ENCODE measurements at places on chromosomes 6 and 20. TPM values are rescaled to one million over a fixed set of nuclear protein-coding genes. Genes with fewer than 3 reads are reported as not detected.

DNA sequence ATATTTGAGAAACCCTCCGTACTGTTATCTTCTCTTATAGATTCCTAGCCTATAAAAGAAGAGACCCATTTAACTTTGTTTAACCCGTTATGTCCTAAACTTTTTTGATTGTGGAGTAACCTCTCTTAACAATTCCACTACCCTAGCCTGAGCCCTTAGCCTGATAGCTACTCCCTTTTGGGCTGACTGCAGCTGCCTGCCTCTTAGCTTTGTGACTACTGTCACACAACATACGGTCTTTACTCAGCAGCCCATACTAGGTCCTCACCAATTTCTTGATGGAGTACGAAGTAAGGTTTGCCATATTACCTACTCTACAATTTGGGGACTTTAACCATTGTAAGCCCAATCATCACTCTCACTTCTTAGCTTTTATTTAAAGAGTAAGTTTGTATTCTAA lies 72.7 kb downstream of the QRSL1 start:
- DNase-seq: no peak

DNA sequence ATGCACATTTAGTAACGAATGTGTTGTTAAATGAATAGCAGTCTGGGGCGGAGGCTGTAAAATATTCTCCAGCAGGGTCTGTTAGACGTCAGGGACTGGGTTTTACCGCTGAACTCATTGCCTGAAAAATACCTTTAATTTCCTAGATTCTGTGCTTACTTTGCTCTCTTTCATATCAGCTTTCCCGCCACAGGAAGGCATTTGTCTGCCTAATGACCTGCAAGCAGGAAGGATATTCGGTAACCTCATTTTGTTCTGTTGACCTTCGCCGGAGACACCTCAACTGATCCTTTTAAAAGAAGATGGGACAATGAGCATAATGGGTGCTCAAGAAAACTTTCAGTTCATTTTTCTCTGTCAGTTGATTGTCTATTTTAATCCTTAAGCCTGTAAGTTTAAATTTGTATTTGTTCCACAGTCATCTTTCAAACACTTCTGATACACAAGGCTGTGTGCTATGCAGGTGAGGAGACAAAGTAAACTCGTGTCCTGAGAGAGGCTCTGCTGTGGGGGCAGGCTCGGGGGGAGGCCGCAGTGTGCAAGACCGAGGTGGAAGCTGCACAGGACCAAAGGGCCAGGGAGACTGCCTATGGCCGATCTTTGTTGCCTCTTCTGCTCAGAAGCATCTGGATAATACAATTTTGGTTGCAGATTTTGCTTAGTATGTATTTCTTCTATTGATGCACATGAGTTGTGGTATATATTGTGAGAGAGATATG lies 27.4 kb upstream of the SIM1 start:
- DNase-seq: no peak

DNA sequence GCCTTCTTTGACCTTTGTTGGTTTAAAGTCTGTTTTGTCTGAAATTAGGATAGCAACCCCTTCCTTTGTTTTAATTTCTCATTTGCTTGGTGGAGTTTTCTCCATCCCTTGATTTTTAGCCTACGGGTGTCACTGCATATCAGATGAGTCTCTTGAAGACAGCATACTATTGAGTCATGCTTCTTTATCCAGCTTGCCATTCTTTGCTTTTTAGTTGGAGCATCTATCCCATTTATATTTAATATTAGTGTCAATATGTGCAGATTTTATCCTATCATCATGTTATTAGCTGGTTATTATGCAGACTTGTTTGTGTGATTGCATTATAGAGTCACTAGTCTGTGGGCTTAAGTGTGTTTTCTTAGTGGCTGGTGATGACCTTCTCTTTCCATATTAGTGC lies 622.2 kb downstream of the MMUT start:
- no peak for DNase-seq

Gene FAM162B
- total RNA-seq: 3.2 TPM

Gene TAF4
- total RNA-seq: 1.4 TPM

Gene LGSN
- total RNA-seq: not detected

DNA sequence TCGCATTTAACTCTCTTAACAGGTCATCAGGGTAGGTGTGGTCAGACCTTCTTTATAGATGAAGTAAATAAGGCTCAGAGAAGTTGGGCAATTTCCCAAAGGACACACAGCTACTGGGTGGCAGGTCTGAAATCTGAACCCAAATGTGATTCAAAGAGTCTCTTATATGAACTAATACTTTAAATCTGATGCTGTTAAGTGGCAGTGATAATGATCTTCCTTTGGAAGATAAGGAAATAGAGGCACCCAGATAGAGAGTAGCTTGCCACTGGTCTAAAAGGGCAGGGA lies 237.1 kb downstream of the GMPR start:
- DNase-seq: no peak
